Muscle of leg (tissue), 16 donors: ENCODE measurements at places on chromosomes 3 and 15.

- peak; percentile 9 for DNase-seq
Observed at GRCh38 chr3:102510663-102511062, 75.8 kb downstream of the ZPLD1 start.

- no peak for DNase-seq
Observed at GRCh38 chr3:98010194-98010882, 24.8 kb downstream of the GABRR3 start.

DNA sequence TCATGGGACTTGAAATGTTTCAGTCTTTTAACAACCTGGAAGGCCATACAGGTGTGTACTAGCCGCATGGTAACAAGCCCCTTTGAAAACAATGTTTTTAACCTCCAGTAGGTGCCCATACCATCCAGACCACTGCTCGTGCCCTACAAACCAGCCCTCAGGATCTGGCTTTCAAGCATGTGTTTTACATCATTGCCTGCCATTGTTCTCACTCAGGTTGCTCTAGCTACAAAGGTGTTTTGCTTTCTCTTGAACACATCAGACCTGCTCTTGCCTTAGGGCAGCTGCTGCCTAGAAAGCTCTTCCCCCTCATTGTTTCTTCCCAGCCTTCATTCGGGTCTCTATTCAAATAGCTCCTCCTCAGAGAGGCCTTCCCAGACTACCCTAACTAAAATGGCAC lies 32.3 kb upstream of the MAP3K13 start:
- no peak for DNase-seq

GRCh38 chr3:181839916-181840297 lies 128.2 kb downstream of the SOX2 start:
- DNase-seq: no peak

- no peak for DNase-seq
Observed at GRCh38 chr3:57689367-57690053, 3.4 kb downstream of the DENND6A start.

DNA sequence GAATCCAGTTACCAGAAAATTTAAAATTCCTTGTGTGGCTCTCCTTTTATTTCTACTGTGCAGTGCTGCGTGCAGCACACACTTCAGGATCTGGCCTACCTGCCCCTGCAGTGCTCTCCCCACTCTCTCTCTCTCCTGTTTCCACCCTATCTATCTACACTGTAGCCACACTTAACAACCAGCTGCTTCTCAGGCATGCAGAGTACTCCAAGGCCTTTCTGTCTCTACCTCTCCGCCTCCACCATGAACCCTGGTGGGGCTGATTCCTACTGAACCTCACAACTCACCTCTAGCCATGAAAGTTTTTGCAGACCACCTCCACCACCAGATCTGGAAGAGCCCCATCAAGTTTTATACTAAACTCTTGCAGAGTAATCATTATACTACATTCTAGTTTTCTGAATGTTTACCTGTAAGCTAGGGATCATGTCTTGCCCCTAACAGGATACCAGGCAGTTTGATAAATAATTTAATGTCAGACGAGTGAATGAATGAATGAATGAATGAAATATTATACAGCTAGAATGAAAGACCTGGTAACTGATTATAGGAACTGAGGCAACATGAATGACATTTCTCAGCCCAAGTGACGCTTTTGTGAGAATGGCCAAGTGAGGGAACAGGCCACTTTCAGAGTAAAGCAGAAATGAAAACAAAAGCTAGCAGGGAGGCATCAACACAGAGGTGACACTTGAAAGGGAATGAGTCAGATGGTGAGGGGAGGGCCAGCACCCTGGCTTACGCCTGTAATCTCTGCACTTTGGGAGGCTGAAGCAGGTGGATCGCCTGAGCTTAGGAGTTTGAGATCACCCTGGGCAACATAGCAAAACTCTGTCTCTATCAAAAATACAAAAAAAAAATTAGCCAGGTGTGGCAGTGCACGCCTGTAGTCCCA lies 363.5 kb downstream of the FOXP1 start:
- DNase-seq: no peak

GRCh38 chr3:149608987-149609386 lies 48.8 kb downstream of the WWTR1 start:
- DNase-seq: no peak

- DNase-seq: no peak
Observed at GRCh38 chr3:40715551-40715950, 190.8 kb downstream of the ZNF621 start.

- DNase-seq: no peak
Observed at GRCh38 chr3:142651711-142652110, 55.5 kb downstream of the PLS1 start.
